Breast epithelium (tissue), 4 donors: ENCODE measurements at places on chromosomes 5 and 9. TPM values are rescaled to one million over a fixed set of nuclear protein-coding genes. Genes with fewer than 3 reads are reported as not detected.
A peak's percentile ranks its signal among the peaks of the same experiment; 100 is the strongest.

GRCh38 chr9:68648971-68649370, 56.1 kb upstream of the PIP5K1B start:
- no peak for DNase-seq
- no peaks in the 10 kb centered on the region for H3K36me3 ChIP-seq
- no peaks in the 10 kb centered on the region for H3K4me1 ChIP-seq
- H3K4me3 ChIP-seq = no peak overlapping the region
- H3K27me3 ChIP-seq = no peaks in the 10 kb centered on the region

DNA sequence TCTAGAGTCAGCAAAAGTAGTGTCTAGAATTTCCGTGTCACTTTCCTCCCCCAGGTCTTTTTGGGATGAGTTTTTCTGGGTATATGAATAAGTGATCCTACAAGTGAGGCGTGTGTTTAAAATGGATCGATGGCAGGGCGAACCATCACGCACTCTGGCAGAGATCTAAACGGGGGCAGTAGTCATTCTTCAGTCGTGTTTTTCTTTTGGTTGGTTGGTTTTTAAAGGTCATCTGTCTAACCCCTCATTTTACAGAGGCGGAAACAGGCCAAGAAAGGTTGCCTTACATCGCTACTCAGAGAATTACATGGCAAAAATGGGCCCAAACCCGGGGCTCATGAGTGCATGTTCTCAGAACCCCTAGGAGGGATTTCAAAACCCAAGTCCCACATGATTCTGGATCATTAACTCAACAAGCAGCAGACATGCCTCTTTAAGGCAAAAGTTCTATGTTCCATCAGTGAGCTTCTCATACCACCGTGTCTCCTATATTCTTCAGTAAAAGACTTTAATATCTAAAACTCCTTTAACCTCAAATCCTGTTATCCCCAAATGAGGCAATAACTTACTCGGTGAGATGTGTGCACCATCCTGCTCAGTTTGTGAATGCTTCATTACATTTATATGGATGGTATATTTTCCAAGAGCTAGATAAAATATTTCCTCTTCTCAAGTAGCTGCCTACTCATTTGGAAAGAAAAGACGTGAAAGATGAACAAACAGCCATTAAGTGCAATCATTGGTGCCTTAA, 145.8 kb downstream of the AOPEP start:
- no peak overlapping the region for H3K27ac ChIP-seq
- no peaks in the 10 kb centered on the region for H3K36me3 ChIP-seq
- no peaks in the 10 kb centered on the region for H3K27me3 ChIP-seq
- no peaks in the 10 kb centered on the region for H3K4me1 ChIP-seq

The MYMK gene
- not detected for total RNA-seq

The SLF1 gene
- total RNA-seq = 8.5 TPM

DNA sequence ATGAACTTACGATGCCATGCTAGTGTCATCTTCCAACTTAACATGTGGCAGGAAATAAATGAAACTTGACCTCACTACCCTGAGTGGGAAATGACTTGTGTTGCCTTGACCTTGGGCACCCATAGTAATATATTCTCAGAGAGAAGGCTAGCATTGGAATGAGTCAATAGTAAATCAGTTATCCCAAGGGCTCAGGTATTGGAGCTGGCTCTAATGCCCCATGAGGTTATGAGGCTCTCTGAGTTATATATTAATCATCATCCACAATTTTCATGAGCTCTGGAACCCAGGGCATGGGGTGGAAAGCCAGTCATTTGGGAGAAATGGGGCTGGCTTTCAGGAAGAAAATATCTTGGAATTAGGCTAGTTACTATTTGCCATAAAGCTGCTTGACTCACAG, 42.4 kb upstream of the SMIM32 start:
- no peak overlapping the region for H3K4me3 ChIP-seq
- no peaks in the 10 kb centered on the region for H3K4me1 ChIP-seq
- no peaks in the 10 kb centered on the region for H3K36me3 ChIP-seq
- no peak for DNase-seq
- H3K27ac ChIP-seq = no peak overlapping the region

The BHMT2 gene
- 19.3 TPM for total RNA-seq

The KCNV2 gene
- not detected for total RNA-seq

The SPAAR gene
- 8.6 TPM for total RNA-seq

GRCh38 chr5:71727978-71728377, 8.9 kb downstream of the CARTPT start:
- H3K27ac ChIP-seq = no peak overlapping the region
- no peaks in the 10 kb centered on the region for H3K36me3 ChIP-seq
- DNase-seq = no peak
- H3K4me3 ChIP-seq = no peak overlapping the region

The FAM163B gene
- total RNA-seq = not detected

DNA sequence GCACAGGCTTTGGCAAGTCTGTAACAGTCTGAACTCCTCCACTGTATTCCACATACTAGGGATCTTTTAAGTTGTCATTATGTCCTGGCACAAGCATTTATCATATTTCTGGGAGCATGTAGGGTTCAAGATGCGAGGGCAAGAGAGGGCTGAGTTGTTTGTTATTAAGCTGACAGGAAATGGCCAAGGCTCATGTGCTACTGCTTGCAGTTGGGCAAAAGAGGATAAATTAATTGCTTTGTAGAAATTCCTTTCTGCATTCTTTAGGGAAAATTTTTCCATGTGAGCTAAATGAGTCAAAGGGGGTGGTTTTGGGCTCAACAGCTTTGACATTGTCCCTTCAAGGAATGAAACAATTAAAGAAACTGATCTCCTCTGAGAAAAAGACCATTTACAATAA, 35.4 kb downstream of the DOCK8 start:
- DNase-seq = no peak
- H3K27me3 ChIP-seq = no peaks in the 10 kb centered on the region
- peak overlapping the region; percentile 60 for H3K27ac ChIP-seq
- H3K4me3 ChIP-seq = no peak overlapping the region
- H3K36me3 ChIP-seq = no peaks in the 10 kb centered on the region
- H3K4me1 ChIP-seq = no peaks in the 10 kb centered on the region

The FOXD4L4 gene
- 0.32 TPM for total RNA-seq

- H3K27me3 ChIP-seq = peaks cover 2% of the 10 kb centered on the region
- H3K36me3 ChIP-seq = no peaks in the 10 kb centered on the region
- H3K4me3 ChIP-seq = peak within 1 kb of the TSS; percentile 64
- no peak within 1 kb of the TSS for H3K27ac ChIP-seq
- DNase-seq = no peak
- H3K4me1 ChIP-seq = no peaks in the 10 kb centered on the region
These were observed at the start of gene MCIDAS for GRCh38 chr5:55226934-55227663. Gene MCIDAS (minus strand): TSS chr5:55227315. CDS start chr5:55227138, 177 bp downstream.

GRCh38 chr9:12289711-12290110, 403.5 kb upstream of the TYRP1 start:
- DNase-seq = no peak
- no peaks in the 10 kb centered on the region for H3K36me3 ChIP-seq
- H3K27ac ChIP-seq = no peak overlapping the region
- H3K4me1 ChIP-seq = no peaks in the 10 kb centered on the region

DNA sequence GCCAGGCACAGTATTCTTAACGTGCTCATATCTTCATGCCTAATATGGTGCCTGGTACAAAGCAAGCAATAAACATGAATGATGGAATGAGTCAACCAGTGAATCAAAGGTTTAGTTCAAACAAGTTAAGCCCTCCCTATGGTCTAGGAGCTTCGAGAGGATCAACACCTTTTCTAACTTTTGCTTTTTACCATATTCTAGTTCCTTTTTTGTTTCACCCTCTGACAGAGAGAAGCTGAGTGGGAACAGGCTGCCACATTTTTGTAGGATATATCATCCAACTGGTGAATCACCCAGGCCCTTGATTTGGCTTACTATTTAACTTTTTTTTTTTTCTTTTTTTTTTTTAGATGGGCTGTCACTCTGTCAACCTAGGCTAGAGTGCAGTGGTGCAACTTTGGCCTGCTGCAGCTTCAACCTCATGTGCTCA, 39.3 kb upstream of the TNC start:
- no peak for DNase-seq
- H3K4me1 ChIP-seq = no peaks in the 10 kb centered on the region
- no peak overlapping the region for H3K27ac ChIP-seq
- H3K27me3 ChIP-seq = no peaks in the 10 kb centered on the region
- no peak overlapping the region for H3K4me3 ChIP-seq

- no peaks in the 10 kb centered on the region for H3K36me3 ChIP-seq
- H3K27me3 ChIP-seq = no peaks in the 10 kb centered on the region
- DNase-seq = no peak
- H3K4me1 ChIP-seq = no peaks in the 10 kb centered on the region
- no peak overlapping the region for H3K27ac ChIP-seq
These were observed 61.6 kb downstream of the NNT start for GRCh38 chr5:43664501-43665040.

DNA sequence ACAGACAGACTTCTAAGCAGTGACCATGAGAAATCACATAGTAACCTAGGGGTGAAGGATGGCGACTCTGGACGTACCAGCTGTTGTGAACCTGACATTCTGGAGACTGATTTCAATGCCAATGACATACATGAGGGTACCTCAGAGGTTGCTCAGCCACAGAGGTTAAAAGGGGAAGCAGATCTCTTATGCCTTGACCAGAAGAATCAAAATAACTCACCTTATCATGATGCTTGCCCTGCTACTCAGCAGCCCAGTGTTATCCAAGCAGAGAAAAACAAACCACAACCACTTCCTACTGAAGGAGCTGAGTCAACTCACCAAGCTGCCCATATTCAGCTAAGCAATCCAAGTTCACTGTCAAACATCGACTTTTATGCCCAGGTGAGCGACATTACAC, 38.0 kb upstream of the CCDC152 start:
- H3K27ac ChIP-seq = no peak overlapping the region
- no peaks in the 10 kb centered on the region for H3K27me3 ChIP-seq
- DNase-seq = no peak
- H3K36me3 ChIP-seq = no peaks in the 10 kb centered on the region
- no peaks in the 10 kb centered on the region for H3K4me1 ChIP-seq

The CYSTM1 gene
- 108 TPM for total RNA-seq

DNA sequence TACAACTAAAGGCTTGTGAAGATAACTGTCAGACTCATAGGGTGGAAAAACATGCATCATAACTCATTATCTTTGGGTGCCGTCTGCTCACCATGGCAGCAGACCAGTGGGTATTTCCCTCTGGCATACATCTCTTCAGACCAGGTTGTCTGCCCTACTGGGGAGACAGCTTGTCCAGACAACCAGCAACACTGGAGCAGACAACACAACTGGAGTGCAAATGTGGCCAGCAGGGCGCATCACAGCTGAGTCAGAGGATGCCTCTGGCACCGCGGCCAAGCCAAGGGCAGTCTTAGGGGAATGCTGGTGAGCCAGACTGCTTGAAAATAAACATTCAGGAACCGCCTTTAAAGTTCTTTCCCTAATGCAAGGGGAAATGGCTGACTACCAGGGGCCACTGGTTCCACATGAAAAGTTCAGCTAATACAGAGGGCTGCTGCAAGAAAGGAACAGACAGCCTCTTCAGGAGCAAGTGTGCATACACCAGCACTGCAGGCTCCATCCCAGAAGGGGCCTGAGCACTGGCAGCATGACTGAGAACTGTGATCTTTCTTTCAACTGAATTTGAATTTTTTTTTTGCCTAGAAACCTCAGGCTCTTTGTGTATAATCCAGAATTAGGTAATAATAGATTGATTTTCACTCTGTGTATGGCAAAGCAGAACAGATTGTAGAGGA, 77.3 kb downstream of the MAMDC2 start:
- H3K4me1 ChIP-seq = no peaks in the 10 kb centered on the region
- H3K4me3 ChIP-seq = no peak overlapping the region
- no peaks in the 10 kb centered on the region for H3K36me3 ChIP-seq
- no peak overlapping the region for H3K27ac ChIP-seq

DNA sequence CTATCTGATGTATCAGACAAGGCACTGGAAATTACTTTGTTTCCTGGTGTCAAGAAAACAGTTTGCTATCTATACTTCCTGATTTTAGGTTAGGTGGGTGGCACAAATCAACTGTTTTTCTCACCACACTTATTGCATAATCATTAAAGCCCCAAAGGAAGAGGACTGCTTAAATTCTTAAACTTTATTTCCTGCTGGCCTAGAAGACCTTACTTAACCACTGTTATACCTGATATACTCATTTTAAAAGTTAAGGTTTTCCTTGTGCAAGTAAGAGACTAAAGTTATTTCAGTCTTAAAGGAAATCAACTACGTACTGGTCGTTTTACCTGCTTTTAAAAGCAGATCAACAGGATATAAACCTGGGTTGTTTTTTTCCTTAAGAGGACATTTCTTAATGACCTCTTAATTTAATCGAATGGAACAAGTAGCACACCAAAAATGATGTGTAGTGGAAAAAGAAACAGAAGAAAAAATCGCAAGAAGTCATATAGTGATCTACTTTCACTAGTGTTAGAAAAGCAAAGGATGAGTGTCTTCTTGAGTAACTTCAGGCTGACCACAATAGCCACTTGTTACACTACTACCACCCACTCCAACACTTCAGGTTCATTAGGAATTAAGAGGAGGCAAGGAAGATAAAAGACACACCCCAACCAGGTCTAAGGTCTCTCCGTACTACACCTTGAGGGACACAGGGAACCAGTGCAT, 974 bp downstream of the CLINT1 start:
- H3K4me3 ChIP-seq = peak overlapping the region; percentile 96
- H3K36me3 ChIP-seq = no peaks in the 10 kb centered on the region
- peak overlapping the region; percentile 94 for H3K27ac ChIP-seq
- DNase-seq = no peak

DNA sequence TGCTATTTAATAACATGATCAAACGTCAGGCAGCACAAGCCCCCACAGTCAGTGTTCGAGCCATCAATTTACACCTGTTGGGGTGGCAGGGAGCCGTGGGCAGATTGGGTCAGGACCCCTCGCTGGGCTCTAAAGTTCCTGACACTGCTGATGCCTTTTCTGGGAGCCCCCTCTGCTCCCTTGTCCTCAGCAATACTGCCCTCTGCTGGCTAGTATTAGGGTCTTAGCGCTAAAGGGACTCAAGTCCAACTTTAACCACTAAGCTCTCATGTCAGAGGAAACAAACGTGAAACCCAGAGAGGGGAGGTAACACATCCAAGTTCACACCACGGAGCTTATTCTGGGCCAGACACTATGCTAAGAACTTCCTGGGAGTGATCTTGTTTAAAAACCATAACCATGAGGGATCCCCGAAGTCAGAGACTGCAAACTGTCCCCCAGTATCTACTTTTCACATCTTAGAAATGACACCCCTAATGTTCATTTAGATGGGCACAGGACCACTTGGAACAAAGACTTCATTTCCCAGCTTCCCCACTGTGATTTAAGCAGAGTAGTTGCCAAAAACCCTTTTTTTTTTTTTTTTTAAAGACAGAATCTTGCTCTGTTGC, 20.4 kb downstream of the ANKS6 start:
- no peaks in the 10 kb centered on the region for H3K36me3 ChIP-seq
- H3K4me1 ChIP-seq = no peaks in the 10 kb centered on the region
- H3K27me3 ChIP-seq = no peaks in the 10 kb centered on the region
- no peak overlapping the region for H3K4me3 ChIP-seq

The SPINK7 gene
- not detected for total RNA-seq

DNA sequence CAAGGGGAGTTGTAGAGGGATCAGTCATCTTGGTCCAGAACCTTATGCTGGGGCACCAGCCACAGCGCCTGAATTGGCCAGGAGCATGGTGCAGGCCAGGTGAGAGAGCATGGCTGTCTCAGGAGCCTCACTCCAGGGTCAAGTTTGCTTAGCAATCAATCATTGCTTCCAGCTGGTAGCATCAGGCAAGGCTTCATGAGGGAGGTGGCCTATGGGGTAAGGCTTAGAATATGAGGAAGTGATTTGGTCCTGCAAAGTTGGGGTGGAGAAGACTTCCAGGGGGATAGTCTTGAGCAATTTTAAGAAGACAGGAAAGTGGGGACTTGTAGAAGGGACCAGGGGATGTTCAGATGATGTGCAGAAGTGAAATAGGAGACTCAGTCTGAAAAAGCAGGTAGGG, 53.9 kb upstream of the PITX1 start:
- no peak overlapping the region for H3K27ac ChIP-seq
- H3K36me3 ChIP-seq = no peaks in the 10 kb centered on the region
- H3K4me1 ChIP-seq = no peaks in the 10 kb centered on the region
- no peak overlapping the region for H3K4me3 ChIP-seq
- H3K27me3 ChIP-seq = no peaks in the 10 kb centered on the region

The DBH gene
- total RNA-seq = not detected
